ENCODE measurements at places on chromosomes 13 and 19.
A peak's percentile ranks its signal among the peaks of the same experiment; 100 is the strongest.

DNA sequence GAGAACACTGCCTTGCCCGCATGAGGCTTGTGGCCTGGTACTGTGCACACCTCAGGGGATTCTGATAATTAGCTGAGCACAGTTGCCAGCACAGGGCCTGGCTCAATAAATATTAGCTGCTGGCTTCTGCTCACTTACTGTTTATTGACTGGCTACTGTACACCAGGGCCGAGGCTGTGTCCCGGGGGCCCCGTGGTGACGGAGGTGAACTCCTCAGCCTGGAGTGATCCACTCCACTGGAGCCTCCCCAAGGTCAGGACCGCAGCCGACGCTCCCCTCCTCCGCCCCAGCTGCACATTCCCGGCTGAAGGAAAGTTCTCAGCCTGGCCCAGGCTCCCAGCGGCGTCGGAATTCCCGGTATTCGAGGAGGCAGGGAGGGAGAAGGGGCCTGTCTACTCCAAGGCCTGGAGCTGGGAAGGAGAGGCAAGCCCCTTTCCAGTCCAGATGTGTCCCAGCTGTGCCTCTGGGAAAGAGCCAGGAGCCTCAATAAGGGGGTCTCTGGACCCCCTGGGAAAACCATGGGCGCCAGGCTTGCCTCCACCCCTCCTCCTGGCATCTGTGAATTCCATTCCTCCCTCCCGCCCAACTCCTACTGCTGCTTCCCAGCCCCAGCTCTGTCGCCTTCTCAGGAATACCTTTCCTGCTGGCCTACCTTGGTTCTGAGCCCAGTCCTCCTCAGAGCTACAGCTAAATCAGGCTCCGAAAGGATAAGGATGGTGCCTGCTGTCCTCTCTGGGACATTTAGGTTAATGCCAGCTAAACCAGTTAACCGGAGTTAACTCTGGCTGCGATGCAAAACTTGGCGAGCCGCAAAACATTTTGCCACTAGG, 7.3 kb downstream of the RPS16 start:
- no peak for DNase-seq

GRCh38 chr19:3340340-3340739, 26.0 kb upstream of the NFIC start:
- no peak for DNase-seq

- peak; percentile 44 for DNase-seq
These were observed 507 bp downstream of the ALG5 start for GRCh38 chr13:36998624-36999041.

DNA sequence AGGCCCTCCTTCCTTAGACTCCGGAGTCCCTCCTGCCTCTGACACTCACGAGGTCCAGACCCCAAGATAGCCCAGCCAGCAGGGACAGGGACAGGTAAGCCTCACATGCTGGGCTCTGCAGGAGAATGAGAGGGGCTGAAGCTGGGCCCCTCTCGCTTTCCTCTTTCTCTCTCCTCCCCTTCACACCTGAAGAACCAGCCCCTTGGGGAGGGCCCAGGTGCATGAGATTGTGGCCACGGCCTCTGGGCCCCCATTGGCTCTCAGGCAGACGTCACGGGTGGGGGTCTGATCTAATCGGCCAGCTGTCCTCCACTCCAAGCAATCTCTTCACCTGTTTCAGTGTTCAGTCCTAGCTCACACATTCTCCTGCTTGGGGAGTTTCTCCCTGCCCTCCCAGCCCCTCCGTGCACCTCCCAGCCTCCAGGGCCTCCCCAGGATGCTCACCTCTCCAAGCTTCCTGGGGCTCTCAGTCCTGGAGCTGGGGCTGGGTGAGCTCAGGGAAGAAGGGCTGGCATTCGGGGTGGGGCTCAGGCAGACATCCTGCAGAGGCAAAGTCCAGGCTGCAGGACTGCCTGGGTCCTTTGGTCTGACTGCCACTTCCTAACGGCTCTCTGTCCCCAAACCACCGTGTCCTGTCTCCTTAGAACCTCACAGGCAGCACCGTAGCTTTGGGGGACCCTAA, 2.8 kb downstream of the TMEM150B start:
- no peak for DNase-seq

DNA sequence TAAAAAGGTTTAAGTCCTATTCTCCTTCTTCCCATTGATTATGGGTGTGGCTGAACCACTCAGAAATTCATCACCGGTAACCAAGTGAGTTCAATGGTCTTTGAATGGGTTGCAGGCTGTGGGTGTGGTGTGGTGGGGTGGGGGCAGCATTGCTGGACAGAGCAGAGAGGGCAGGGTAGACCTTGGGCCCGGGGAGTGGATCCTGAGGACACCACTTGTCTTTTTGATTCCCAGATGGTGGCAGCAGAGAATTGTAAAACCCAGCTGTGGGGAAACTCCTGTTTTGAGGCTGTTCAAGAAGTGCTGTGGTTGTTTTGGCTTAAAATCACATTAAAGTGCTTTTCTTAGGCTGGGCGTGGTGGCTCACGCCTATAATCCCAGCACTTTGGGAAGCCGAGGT, 45.8 kb upstream of the RGCC start:
- no peak for DNase-seq

DNA sequence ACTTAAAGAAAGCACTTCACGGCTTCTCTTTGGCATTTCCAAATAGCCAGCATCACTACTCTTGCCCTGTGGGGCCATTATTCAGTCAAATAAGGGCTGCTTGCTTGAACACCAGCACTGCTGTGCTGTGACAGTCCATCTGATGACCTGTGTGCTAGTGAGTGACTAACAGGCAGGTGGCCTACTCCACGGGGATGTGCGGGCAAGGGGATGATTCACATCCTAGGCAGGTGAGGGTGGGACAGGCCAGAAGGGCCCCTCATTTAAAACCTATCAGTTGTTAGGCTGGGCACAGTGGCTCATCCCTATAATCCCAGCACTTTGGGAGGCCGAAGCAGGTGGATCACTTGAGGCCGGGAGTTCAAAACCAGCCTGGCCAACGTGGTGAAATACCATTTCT, 8.2 kb downstream of the CCNE1 start:
- DNase-seq = no peak

- peak; percentile 54 for DNase-seq
These were observed 2.1 kb downstream of the ZNF575 start for GRCh38 chr19:43534816-43535761.

DNA sequence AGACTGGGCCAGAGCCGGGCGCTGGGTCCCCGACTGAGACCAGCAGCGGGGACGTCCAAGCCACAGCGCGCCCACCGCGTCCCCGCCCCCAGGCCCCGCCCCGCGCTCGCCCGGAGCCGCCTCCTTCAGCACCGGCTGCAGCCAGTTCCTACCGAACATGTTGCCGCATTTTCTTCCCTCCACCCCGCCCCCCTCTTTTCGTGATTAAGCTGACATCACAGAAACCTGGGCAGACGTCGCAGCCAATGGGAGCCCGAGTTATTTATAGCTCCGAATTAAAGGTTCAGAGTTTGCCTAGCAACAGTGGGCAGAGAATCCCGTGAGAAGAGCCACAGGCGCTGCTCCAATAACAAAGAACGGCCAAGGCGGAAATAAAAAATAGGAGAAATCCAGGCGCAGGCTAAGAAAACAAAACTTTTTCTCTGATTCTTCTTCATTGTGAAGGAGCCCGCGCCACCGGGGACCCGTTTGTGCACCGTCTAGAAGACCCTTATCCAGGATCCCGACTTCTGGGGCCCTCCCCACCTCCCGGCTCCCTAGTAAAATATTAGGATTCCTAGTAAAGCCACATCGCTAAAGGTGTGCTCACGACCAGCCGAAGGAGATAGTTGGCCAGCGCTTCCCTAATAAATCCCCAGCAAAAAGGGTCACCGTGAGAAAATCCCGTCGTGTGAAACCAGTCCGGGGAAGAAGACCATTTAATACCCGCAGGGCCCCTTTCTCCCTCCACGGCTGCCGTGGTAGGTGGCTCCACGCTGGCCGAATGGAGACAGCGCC, 61.7 kb downstream of the SERP2 start:
- peak; percentile 88 for DNase-seq

GRCh38 chr19:51418707-51419106, 1.3 kb upstream of the SIGLEC10 start:
- peak; percentile 42 for DNase-seq

DNA sequence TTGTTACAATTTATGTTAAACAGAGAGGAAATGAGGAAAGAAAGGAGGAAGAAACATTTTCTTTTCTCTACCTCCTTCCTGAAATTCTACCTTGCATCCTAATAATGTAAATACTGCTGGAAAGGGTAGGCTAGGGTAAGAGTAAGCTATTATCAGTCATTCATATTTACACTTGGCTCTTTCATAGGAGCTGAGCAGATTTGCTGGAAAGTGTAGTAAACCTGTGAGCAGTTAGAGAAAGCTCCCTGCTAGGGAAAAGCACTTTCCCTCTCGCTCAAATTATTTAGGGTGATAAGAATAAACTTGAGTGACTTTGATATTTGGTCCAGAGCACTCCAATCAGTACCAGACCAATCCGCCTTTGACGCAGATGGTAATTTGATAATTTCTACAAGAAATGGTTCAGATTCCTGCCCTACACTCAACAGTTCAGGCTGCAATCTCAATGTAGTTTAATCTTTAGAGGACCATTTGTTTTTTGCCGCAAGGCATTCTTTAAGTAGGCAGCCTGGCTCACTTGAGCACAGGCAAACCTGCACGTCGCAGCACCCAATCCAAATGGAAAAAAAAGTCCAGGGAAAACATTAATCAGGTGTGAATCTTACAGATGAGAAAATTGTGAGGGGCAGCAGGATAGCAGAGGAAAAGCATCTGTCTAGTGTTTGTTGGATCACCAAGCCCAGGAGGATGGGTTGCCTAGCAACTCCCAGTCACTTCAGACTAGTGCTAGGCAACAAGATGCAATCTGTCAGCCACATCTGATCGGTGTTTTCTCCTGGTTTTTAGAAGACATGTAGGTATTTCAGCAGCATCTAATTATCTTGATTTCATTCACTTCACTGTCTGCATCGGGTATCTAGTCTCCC, 68.6 kb upstream of the KL start:
- DNase-seq = no peak

DNA sequence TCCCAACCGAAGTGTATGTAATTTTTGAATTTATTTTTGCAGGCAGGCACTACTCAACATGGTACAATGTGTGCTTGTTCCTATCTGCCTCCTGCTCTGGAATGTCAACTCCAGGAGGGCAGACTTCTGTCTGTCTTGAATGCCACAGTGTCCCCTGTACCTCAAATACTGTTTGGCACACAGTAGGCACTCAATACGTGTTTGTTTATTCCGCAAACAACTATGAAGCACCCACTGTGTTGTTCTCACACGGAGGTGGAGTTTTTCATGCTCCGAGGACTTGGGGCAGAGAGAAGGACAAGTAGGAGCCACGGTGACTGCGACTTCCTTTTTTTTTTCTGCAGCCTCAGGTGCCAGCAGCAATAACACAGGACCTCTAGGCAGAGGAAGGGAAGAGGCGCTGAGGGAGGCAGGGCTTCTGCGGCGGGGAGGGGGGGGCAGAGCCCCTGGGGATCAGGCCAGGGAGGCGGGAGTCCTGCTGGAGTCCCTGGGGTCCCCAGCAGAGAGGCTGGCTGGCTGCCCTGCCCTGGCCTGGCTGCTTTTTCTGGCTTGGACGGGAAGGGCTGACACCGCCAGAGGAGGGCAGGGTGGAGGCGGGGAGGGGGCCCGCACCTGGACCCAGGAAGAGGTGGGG, 29.3 kb upstream of the TNFAIP8L1 start:
- no peak for DNase-seq

DNA sequence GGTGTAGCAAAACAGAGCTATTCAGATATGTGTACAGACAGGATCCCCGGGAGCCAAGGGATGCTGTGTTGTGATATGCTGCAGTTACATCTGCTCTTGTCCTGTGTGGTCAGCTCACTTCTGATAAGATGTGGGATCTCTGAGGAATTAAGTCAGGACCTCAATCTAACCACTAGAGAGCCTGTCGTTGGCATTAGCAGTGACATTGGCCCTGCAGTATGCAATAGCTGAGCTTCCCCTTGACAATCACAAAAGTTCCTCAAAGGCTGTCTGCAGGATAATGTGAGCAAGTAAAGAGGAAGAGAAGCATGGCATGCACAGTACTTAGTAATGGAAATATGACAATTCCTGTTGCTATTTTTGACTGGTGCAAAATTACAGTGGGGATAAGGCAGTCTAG, 203.4 kb upstream of the MIR17HG start:
- DNase-seq = no peak

DNA sequence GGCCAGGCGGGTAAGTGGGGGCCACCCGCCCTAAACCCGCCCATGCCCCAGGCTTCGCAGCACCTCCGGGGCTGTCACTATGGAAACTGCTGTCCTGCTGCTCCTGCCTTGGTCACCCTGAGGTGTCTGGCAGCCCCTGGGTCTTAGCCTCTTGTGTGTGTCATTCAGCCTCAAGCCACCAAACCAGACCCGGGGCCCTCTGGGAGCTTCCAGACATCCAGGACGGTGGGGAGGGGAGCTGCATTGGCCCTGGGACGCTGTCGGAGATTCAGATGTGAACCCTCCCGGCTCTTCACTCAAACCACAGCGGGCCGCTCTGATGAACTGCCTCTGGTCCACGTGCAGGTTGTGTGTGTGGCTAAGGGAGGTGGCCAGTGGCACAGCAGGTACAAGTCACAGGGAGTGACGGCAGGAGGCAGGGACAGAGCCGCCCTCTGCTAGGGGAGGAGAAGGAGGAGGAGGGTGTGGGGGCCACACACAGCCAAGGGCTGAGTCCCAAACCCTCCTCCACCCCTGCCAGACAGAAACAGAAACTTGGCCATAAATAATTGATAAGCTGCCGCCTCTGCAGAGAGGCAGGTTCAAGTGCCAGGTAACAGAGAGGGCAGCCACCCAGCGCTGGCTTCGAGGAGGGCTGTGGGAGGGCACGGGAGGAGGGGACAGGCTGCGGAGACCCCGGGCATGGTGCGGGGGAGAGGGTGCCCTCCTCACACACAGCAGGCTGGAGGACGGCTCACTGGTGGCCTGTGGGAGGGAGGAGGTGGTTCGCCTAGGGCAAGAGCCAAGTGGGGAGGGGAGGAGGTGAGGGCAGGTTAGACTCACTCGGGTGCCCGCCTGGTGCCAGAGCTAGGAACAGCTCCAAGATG, 8.0 kb downstream of the NANOS3 start:
- no peak for DNase-seq

- no peak for DNase-seq
These were observed 50.5 kb upstream of the PARP4 start for GRCh38 chr13:24563087-24563486.

DNA sequence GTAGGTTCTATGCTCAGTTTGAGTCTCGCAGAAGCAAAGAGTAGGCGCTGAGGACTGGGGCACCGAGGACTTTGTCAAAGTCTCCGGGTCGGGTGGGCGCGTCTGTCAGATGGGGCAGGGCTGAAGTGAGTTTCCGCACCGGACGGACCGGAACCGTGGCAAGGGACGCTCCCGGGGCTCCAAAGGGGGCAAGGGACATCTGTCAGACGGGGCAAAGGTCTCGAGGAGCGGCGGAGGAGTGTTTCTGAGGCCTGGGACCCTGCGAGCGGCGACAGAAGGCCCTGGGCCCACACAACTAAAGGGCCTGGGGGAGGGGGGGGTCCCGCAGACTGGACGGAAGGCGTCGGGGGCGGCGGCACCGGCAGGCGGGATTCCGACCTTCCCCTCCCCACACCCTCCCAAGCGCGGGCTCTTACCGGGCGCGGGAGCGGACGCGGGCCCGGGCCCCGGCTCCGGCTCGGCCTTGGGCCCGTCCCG, 13.3 kb upstream of the AKAP8L start:
- DNase-seq = peak; percentile 54
